ENCODE measurements at places on chromosomes 1 and 21.

DNA sequence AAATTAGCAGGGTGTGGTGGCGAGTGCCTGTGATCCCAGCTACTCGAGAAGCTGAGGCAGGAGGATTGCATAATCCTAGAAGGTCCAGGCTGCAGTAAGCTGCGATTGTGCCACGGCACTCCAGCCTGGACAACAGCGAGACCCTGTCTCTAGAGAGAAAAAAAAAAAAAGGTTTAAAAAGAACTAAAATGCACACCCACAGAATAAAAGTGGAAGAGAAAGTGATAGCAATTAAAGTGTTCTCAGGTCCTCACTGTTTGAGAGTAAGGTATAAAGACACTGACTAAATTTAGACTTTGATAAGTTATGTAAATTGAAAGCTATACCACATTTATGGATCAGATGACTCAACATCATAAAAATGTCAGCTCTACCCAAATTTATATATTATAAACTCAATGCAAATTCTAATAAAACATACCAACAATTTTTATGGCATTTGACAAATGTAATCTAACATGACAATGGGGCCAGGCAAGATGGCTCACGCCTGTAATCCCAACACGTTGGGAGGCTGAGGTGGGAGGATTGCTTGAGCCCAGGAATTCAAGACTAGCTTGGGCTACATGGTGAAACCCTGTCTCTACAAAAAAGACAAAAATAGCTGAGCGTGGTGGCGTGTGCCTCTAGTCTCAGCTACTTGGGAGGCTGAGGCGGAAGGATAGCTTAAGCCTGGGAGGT is 11.8 kb downstream of the ZBTB17 start:
- no peak for DNase-seq

DNA sequence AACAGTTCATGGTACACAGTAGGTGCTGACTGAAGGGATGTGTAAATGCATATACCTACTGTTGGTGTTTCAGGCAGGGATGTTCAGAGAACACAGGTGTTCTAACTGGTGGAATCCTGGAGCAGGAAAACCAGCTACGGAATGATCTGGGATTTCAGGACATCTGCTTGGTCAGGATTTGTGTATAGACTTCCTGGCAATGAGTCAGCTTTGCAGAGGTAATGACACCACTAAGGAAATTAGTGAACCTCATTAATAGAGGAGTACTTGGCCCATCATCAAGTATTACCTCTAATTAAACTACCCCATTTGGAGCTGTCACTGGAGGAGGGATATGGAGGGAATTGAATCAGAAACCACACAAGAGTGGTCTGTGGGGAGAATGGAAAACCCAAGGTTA is 7.3 kb downstream of the MRPL37 start:
- no peak for DNase-seq

DNA sequence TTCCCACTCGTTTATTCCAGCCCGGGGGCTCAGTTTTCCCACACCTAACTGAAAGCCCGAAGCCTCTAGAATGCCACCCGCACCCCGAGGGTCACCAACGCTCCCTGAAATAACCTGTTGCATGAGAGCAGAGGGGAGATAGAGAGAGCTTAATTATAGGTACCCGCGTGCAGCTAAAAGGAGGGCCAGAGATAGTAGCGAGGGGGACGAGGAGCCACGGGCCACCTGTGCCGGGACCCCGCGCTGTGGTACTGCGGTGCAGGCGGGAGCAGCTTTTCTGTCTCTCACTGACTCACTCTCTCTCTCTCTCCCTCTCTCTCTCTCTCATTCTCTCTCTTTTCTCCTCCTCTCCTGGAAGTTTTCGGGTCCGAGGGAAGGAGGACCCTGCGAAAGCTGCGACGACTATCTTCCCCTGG is 716 bp downstream of the OLIG2 start:
- DNase-seq, result no peak

DNA sequence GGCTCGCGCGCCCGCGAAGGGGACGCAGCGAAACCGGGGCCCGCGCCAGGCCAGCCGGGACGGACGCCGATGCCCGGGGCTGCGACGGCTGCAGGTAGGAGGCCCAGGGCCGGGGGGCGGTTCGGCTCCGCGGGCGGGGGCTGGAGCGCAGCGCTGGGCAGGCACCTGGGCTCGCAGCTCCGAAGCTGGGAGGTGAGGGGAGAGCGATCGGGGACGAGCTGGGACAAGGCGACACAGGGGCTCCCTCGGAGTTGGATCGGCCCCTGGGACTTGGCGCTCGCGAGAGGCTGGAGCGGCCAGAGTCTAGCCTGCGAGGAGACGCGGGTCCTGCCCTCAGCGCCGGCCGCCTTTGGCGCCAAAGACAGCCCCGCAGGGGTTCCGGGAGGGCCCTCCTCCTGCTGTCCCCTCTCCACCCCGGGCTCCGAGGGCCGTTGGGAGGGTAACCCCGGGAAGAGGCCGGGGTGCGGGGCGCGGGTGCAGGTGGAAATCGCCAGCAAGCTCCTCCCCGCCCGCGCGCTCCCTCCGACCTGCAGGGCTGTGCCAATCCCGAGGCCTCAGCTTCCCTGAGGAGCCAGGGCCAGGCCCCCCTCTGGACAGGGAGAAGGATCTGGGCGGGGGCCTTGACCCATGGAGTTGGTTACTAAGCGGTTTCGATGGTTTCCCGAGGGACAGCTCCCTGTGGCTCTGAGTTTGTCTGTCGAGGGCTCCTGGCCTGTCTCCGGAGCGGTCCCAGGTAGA is 401 bp downstream of the TP73 start:
- DNase-seq, result no peak

DNA sequence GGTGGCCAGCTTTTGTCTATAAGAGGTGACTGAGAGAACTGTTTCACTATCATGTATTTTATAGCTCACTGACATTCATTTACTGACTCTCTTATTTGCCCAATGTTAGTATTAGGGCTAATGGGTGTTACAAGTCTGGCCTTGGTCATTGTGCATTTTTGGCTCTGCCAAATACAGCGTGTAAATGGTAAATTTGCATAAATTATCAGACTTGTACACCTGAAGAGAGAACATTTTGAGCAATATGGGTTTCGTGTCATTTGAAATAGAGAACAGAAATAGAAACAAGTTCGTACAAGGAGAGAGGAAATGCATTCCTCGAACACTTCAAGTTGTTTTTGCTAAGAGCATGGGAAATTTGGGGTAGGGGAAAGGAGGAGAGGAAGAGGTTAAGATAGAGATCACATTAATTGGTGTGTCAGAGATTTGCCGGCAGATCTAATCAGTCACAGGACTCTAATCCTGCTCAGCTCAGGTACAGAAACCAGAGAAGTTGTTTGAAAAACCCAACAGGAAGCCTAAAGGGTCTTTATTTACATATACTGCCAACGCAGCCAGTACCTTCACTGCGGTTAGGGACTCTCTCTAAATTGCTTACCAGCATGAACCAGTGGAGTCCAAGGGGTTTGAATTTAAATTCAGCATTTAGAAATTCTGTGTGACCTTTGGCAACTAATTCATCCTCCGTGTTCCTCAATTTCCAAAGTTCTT is 261.5 kb downstream of the GPATCH2 start:
- no peak for DNase-seq
